ENCODE measurements at places on chromosomes 1 and 21.

DNA sequence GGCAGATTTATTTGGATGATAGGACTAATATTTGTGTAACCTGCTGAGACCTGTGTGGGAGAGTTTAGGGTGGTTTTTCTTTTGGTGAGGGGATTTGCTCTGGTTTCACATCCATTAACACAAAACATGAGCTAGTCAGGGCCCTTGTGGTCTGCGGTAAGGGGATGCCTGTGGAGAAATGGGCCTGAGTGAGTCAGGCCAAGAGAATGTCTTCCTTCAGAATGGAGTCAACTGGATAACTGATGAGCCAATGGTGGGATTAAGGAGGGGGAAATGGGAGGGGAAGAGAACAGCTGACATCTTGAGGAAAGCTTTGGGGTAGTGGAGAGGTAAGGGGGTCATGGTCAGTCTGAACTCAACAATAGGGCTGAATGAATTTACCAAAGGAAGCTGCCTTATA is 13.9 kb downstream of the WNT2B start:
- no peak for DNase-seq

DNA sequence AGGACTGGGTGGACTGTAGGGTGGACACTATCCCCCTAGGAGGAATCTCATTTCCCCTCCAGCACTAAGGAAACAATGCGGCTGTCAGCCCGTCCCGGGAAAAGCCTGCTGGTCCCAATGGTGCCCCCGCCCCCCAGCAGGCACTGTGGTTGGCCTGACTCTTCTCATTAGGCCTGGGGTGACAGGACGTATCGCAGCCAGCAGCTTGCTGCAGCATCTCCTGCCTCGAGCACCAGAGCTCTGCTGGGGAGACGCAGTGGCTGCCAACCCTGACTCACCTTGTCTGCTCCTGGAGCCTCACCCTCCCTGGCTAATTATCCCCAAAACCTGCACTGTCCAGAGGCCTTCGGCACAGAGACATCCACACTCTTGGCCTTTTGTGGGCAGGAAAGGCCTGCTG is 115.1 kb upstream of the GJB5 start:
- no peak for DNase-seq

GRCh38 chr1:30123896-30124295 is 599.5 kb downstream of the MATN1 start:
- no peak for DNase-seq

DNA sequence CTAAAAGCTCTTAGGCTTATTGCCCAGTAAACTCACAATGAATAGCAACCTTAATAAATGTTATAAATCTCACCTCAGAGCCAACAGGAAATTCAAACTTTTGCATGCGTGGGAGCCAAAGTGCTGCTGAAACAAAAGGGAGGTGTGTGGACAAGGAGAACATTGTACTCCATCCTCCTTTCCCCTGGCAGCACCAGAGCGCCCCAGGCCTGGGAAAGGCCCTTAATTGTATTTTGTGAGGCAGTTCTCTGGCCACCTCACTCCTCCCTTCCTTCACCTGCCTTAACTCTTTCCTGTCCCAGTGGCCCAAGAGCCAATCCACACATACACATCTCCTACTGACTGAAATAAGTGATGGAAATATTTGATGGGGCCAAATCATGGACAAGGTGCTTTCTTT is 648.5 kb downstream of the LMO4 start:
- no peak for DNase-seq

DNA sequence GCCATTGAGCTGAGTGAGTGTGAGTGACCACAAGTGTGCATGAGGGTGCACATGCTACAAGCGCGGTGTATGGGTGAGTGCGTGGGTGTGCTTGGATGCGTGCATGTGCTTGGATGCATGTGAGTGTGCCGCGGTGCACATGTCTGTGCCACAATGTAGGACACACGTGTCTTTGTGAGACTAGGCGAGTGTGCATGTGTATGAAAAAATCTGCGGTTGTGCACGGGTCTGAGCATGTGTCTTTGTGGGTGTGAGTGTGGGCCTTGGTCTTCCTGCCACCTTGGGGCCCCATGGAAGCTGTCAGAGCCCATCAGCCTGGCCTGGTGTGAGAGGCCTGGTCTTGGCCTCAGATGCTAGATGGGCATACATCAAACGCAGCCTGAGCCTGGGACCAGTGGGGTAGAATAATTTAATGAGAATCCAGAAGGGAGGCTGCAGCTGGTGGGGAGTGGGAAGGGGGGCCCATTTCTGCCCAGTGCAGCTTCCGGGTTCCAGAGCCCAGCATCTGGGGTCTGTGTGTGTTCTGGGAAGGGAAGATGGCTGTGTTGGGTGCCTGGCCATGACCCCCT is 103.9 kb upstream of the SLC2A1 start:
- DNase-seq: no peak

DNA sequence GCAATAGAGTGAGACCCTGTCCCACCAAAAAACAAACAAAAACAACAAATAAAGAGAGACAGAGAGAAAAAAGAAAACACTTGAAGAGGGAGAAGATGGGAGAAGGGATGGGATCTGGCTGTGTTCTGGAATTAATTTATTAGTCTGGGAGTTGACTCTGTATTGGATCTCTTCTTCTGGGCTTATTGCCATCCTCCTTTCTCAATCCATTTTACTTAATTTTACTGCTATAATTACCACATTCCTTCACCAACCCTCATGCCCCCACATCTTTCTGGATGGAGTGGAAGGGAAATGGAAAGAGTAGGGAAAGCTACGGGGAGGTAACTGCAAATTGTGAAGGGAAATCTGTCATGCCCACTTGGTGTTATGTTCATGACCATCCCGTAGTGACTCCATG is 42.9 kb downstream of the FMN2 start:
- DNase-seq: no peak

DNA sequence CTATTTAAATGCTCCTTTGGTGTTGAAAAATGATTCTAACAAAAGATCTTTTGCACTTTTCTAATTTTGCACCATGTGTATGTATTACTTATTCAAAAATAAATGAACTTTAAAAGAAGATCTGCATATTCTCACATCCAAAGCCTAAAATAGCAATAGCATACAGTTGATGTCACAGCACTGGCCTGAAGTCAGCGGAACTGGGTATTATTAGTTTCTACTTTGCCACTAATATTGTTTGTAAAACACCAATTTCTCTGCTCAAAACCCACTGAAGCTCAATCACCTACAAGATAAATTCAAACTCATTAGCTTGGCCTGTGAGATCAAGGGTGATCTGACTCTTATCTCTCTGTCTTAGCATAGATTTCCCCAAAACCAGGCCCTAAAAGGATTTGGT is 34.5 kb upstream of the BCAR3 start:
- DNase-seq: no peak

DNA sequence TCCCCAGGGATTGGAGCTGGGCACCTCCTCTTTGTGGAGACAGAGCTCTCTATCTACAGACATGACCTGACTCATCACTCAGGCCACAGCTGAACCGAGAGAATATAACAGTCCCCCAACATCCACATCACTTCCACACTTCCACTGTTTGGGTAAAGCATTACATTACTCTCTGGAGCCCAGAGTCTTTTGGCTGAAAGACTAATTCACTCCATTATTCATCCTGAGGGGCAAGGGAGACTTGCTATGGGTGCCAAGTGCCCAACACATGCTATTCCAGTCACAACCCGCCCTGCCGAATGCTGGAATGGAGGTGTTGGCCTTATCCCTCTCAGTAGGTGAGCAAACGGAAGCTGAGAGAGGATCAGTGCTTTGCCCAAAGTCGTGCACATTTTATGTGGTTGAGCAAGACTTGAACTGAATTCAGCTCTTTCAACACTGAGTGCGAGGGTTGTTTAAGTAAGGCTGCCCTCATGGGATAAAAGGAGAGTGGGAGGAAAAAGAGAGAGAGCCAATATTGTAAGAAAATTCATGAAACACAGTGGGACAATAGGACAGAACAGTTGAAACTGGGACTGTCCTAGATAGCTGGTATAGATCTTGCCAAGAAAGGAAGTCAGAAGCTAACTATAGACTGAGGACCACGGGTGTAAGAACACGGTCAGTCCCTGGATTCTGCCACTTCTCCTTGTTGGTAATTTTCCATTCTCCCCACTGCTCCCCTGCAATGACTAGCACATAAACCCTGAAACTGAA is 13.5 kb upstream of the CHI3L1 start:
- DNase-seq: no peak

DNA sequence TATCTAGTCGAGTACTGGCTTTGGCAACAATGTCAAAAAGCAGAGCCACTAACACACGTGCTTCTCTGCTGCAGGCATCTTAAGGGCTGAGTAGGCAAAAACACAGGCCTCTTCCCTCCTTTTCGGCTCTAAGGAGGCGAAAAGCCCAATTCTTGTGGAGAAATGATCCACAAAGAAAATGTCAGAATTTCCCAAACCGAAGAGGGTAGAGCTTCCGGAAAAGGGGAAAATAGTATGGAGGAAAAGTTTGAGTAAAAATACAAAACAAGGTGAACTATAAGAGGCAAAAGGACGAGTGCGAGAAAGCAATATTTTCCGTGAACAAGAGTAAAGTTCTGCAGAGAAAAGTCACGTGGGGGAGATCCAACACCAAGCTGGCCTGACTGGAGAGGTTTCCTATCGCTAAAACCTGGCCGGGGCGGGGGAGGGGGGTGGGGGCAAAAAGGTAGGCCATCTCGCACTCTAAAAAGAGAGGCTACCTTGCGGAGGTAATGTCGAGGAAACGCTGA is 551 bp downstream of the ZRANB2 start:
- DNase-seq: no peak

DNA sequence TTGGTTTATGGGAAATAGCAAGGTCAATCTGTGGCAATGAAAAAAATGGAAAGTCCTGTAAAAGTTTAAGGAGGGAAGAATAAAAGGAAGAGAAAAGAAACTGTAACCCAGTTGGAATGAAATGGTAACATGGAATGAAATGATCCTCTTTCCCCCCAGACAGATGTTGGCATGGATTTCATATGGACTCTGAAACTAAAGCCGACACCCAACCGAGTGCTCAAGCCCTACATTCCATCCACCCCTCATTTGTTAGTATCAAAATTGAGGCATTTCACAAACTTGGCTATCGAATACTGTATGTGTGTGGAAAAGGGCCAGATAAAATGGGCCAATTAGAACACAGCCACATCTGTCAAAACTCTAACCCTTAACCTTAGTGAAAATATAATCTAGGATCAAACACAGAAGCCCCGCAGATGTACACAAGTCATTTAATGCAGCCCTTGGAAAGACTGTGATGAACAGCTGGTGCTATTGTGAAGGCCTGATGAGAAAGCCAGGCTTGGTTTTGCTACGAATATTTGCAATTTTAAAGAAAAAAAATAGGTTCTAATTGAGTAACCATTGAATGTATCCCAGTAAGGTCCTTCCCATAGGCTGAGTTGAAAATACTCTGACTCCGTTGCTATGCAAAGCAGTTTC is 72.6 kb upstream of the RGL1 start:
- DNase-seq: no peak

GRCh38 chr1:14896381-14897079 is 257.0 kb upstream of the TMEM51 start:
- DNase-seq: no peak

DNA sequence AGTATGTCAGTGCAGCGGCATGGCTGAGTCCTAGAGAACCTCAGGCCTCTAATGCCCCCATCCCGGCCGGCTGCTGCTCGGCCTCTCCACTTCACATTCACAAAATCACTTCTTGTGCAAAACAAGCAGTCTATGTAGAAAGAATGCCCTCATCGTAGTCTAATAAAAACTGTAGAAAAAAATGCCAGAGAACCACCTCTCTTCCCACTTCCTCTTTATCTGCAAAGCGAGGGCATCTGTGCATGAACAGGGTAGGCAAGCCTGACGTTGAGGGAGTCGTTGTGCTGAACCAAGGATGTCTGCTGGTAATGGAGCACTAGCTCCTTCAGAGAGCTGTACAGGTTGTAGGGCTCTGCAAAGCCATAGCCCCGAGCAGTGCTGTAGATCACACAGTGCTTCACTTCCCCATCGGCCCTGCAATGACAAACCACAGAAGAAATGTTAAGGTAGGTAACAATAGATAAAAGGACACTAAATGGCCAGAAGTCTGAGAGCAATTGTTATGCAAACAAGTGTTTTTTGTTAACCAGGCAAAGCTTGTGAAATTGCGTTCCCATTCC is 88.9 kb downstream of the PIK3R3 start:
- no peak for DNase-seq

- DNase-seq: peak; percentile 59
Observed at GRCh38 chr1:231040019-231040799, at the start of gene FAM89A. FAM89A (minus strand) TSS chr1:231040254; CDS start chr1:231040211, 43 bp downstream.

- DNase-seq: no peak
Observed at GRCh38 chr1:155932081-155932480, 2.1 kb downstream of the KHDC4 start.

DNA sequence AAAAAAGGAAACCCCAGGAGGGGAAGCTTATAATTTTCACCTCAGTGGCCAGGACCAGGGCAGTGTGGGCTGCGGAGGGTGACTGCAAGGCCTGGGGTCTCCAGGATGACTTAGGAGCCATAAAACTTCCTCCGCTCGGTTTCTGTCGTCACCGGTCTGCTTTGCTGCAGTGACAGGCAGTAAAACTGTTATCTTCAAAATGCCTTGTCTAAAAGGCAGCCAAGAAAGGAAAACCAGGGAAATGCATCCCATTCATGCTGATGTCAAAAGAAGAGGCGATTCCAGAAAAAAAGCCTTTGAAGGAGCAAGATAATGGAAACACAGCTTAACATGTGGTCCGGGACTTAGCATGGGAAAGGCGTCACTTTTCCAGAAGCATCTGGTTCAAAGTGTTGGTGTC is 42.0 kb downstream of the COL6A1 start:
- no peak for DNase-seq

DNA sequence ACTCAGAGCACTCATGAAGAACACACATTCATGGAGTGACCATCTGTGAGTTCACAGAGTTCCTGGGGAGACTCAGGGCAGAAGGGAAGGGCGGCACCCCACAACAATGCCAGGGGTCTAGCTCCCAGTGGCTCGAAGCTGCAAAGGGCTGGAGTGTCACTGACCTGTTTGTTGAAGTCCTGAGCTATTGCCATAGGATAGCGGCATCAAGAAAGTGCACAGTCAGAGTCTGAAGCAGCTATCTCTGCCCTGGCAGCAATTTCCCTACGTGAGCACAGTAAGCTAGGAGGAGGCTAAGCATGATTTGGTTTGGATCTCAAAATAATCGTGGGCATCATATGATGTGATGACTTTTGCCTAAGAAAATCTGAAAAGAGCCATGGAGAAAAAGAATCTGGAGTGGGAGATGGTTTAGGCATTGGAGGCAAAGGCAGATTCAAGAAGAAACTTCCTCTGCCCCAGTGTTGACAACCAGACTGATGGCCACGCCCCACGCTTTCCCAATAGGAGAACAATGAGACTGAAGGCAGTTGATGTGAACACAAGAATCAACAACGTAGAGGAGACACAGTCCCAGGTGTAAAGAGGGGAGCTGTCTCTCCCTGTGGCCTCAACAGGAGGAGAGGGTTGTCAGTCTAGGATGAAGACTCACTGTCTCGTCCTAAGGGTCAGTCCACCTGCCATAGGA is 100.0 kb upstream of the SLC25A33 start:
- no peak for DNase-seq

Data from T-helper 2 cell treated with Interferon-gamma antibody and Interleukin-4, amounts not matched to agents 5 μg/mL and 100 μg/mL, for 36 hours (primary cell).